Activated CD4-positive, alpha-beta T cell treated with anti-CD3 and anti-CD28 coated beads for 4 hours (primary cell): ENCODE measurements at places on chromosomes 11 and 22.

- no peak for DNase-seq
These were observed 747.0 kb downstream of the FAM181B start for GRCh38 chr11:81986556-81987161.

- DNase-seq, result no peak
These were observed 14.8 kb downstream of the GAB2 start for GRCh38 chr11:78402847-78403246.

DNA sequence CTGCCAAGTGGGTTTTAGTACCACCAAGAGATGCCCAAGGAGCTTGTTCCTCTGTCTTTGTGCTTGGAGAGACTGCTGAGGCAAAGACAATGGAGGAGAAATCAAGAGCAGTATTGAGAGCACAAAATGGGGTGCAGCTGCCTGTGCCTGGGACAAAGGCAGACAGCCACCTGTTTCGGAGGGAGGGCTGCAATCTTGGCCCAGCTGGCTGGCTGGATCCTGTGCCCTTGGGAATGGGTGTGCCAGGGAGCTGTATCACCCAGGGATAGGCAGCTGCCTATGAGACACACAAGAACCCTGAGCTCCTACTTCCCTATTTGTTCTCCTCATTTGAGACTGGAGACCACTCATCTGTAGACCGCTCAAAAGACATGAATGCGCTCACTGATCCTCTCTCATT, 23.3 kb upstream of the CHRM4 start:
- no peak for DNase-seq

DNA sequence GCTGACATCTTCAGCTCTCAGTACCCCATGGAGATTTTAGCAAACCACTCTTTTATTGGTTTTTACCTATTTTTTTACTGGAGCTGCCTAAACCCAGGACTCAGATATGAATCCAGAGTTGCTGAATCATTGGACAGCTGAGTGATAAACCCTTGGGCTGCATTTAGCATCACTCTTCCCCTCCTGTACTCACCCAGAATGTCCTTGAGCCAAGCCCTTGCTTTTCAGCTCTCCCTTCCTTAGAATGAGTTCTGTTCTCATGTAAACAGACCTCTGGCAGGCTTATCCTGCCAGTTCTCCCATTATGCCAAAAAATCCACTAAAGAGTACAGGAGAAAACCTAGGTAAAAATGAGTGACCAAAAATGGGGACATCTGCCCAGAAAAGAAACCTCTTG, 200.1 kb upstream of the POU2AF2 start:
- DNase-seq, result no peak

GRCh38 chr22:22014285-22014659, 31.7 kb upstream of the TOP3B start:
- no peak for DNase-seq

DNA sequence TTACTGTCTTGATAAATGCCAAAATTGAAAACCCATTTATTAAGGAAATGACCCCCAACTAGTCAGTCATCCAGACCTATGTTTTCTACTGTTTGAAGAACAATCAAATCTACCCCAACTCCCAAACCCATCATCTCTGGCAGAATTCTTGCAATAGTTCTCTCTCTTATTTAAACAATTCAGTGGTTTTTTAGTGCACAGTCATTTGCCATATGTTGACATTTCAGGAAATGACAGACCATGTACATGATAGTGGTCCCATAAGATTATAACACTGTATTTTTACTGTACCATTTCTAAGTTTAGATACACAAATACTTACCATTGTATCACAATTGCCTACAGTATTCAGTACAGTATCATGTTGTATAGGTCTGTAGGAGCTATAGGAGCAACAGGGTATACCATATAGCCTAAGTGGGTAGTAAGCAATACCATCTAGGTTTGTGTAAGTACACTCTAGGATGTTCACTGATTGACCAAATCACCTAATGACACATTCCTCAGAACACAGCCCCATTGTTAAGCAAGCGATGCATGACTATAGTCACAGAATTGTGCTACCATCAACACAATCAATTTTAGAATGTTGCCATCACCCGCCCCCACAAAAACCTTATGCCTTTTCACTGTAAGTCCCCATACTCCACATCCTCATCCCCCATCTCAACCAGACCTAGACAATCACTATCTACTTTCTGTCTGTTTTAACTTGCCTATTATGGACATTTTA, 41.8 kb downstream of the MMP20 start:
- no peak for DNase-seq

DNA sequence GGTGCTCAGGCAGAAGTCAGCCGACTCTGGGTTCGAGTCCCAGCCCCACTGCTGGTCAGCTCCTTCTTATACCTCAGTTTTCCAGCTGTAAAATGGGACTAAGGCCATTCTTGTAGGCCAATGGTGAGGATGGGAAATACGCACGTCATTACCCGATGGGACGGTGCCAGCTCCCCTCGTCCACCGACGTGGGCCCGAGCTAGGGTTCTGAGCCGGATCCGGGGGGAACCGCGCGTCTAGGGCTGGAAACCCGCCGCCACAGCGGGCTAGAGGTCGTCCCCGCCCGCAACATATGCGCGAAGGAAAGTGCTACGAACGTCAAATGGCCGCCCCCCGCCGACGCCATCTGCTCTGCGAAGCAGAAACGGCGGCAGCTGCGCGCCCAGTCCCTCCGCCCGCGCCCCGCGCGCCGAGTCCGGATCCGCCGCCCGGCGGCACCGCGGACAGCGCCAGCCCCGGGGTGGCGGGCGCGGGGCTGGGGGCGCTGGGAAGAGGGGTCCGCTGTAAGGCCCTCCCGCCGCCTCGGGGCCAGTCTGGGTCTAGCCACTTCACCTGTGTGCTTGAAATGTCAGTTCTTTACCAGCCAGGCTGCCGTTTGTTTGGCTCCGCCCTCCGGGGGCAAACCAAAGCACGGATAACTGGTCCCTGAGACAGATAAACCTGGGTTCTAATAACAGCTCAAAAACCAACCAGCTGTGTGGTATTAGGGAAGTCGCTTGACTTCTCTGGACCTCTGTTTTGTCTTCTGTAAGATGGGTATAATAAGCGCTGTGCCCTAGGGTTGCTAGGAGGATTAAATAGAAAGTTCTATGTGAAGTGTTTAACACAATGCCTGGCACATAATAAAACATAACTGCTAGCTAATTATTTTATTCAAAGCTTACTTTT, 103.5 kb upstream of the RCN1 start:
- no peak for DNase-seq

GRCh38 chr11:62069986-62070919, 53.6 kb upstream of the INCENP start:
- no peak for DNase-seq

GRCh38 chr11:35163209-35163608, 24.2 kb downstream of the CD44 start:
- DNase-seq, result no peak

DNA sequence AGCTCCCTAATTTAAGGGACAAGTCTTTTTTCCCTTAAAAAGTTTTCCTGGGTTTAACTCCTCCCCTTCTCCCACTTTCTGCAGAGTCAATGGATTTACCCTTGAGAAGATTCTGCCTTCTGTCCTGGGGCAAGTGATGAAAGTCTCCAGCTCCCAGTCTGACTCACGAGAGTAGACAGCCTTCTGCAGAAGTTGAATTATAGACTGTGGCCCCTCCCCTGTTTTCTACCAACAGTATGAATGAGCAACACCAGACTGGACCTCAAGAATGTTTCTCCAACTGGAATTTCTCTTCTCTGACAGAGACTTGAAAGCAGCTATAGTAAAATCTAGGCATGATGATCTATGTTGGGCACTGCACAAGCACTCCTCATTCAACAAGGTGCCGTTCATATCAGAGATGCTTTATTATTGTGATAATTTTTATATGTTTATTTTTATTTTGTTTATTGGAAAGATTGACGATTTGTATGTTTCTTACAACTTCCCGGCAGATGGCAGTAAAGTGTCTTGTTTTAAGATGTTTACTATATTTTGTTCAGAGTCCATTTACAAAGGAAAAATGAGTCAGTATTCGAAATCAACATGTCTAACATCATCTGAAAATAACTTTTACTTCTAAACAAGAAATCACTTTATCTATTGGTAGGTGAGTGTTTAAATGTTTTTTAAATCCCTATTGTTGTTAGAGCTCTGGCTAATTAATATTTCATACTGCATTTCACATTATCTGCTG, 56.6 kb downstream of the LMO2 start:
- no peak for DNase-seq

GRCh38 chr22:24836282-24836681, 30.3 kb downstream of the SGSM1 start:
- no peak for DNase-seq

GRCh38 chr11:8192896-8193209, 24.0 kb upstream of the RIC3 start:
- no peak for DNase-seq

GRCh38 chr11:117906126-117906525, 23.1 kb downstream of the TMPRSS13 start:
- DNase-seq, result no peak
